ENCODE measurements at places on chromosomes 5 and 9.

DNA sequence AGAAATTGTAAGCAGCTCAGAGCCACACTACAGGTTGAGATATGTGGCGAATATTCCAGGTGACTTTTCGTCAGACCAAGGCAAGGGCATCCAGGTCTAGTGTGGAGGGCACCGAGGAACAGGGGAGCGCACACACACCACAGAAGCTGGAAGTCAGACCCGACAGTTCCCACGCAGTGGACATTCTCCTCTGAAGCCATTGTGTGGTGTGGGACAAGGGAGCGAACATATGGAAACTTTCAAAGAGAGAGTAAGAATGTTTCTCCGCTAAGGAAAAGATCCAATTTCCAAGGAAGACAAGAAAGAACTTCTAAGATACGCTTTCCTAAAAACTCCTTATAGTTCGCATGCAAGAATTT lies 141.4 kb upstream of the OTULINL start:
- no peak for DNase-seq

GRCh38 chr5:144308906-144309670 lies 138.4 kb downstream of the KCTD16 start:
- no peak for DNase-seq

GRCh38 chr9:4491626-4491975 lies 1.3 kb downstream of the SLC1A1 start:
- DNase-seq, result no peak

DNA sequence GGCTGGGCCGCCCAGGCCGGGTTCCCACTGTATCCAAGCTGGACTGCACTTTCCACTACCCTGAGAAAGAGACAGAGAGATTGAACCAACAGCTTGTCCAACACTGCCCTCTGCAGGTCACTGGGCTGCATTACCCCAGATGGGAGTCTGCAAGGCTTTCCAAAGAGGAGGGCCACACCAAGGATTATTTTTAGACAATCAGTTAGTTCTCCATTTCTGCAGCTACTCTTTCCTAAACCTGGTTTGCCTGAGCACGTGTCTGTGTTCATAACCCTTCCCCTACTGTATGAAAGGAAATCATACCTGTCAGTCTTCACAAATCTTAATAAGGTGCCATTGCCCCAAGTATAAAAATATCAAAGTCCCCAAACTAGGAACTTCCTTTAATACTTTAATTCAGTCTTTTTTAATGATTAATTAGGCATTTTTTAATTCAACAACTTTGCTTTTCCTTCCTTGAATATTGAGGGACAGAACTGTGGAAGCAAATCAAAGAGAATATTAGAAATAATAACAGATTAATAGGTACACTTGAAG lies 13.4 kb upstream of the FGF1 start:
- DNase-seq, result no peak

DNA sequence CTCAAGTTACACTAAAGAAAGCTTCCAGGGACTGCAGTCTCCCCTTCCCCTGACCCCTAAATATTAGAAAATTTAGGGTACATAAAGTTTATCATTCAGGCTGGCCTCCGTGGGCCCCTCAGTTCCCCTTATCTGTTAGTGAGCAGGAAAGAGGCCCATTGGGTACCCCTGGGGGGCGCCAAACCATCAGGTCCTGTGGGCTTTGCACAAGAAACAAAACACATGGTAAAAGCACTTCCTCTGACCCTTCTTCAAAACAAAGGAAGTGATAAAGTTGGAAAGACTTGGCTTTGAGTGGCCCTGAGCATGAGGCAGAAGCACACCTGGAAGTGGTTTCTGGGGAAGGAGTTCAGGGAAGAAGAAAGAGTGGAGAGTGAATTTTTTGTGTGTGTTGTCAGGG lies 213.0 kb downstream of the SMARCA2 start:
- no peak for DNase-seq

DNA sequence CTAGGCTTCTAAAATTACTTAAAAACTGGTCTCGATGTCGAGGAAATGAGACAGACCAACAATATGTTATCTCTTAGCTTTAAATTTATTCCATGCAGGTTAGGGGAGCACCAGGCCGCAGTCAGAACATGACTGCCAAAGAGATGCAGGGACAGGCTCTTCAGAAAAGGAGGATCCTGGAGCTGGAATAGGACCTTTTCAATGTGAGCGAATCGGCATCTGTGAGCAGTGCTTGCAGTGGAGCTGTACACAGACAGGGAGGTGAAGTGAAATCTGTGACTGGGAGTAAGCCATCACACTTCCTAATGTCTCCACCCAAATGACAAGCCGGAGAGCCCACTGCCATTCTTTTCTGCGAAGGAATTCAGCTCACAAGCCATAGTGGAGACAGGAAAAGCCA lies 78.2 kb downstream of the EFNA5 start:
- no peak for DNase-seq

DNA sequence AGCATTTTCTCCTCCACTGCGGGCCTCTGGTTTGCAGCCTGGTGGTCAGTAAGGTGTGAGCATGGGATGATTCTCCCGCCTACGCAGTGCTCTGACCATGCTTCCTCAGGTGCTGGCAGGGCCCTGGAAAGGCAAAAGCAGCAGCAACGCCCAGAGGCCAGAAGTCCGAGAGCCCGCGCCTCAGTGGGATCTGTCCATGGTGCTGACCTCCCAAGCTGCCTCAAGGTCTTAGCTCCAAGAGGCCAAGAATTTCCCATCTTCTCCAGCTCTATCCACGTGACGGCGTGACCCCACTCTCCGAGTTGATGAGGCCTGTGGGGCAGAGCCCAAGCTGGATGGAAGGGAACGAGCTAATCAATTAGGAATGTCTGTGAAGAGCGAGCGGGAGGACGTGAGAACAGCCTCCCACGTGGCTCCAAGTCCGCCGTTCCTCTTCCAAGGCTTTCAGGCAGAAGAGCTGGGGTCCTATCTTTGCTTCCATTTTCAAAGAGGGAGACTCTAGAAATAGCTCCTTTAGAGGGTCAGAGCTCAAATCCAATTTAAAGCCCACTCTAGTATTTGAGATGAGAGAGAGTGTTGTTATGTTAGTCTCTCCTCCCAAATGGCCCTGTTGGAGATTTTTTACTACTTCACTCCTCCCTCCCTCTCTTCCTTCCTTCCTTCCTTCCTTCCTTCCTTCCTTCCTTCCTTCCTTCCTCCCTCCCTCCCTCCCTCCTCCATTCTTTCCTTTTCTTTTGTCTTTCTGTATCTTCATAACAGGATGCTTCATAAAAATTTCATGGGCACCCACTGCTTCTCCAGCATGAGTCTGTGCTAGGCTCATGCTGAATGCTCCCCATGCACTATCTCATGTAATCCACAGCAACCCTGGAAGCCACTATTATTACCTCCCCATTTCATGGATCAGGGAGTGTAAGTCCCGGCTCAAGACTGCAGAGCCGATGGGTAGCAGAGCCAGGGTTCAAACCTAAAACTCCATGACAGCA lies 69.3 kb downstream of the OLFM1 start:
- DNase-seq, result no peak

DNA sequence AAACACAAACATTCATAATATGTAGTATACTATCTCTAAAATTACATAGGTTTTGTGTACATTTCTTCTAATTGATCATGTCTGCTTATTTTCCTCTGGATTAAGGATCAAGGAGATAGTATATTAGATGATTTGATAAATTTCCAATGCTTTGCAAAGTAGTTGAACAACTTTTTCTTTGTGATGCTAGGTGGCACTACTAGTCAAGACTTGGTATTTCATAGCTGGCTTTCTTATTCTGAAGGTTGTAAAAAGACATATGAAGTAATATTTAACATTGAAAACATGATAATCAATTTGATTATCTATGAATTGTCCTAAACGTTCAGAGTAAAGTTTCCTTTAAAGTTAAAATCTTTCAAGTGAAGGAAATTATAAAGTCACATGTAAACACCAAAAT lies 106.1 kb upstream of the FGF10 start:
- DNase-seq, result no peak

- no peak for DNase-seq
Measured at GRCh38 chr9:110655754-110656641, 12.6 kb upstream of the MUSK start.

DNA sequence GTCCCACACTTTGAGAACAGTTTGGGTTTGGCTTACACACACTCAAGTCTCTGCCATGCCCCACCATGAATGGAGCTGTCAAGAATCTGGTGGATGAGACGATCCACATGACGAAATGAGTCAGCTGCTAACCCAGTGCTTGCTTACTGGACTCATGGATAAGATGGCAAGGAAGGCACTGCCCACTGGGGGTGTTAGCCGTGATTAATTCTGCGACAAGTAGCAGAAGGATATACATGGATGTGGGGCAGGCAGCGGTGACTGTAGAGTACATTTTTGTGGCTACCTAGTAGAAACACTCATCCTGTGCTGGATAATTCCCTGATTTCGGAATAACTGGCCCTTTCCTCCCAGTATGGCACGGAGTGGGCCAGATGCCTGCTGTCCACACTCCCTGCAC lies 77.5 kb downstream of the SPATA31C2 start:
- no peak for DNase-seq

DNA sequence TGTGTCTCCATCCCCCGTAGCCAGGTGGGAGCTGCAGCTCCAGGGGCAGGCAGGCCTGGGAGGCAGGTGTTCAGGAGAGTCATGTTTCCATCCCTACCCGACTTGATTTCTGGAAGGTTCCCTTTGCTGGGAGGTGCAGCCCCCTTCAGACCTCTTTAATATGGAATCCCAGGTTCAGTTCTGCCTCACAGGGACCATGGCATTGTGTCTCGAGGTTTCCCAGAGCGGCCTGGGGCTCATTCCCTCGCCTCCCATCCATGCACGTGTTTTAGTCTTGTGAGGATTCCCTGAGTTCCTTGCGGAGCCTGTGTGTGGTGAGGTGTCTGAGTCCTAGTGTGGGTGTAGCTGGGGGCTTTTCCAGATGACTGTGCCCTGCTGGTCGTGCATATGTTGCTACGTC lies 16.5 kb upstream of the AHRR start:
- DNase-seq, result no peak

DNA sequence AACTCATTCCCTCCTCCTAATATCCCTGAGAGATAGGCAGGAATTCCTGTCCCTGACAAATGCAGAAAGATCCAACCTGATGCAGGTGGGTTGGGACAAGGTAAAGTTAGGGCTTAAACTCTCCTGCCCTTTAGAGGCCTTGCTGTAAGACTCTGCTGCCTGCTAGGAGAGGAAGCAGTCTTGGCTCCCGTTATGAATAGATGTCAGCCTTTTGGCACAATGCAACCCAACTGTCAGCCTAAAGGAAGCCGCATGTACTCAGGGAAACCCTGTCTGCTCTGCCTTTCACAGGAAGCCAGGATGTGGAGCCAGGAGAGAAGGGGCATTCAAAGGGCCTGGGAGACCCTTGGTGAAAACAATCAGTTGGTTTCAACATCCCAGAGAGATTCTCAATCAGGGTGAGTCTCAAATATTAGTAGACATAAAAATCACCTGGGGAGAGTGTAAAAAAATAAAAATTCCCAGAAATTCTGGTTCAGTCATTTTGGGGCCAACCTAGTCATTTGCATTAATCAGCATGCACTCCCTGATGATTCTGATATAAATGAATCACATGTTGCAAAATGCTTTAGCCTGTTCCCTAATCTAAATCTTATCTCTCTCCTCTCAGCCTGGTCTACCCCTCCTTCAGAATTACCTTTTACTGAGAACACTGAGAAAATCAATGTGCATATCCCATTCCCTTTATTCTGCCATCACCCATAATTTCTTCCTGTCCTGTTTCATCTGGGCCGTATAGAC lies 136.2 kb upstream of the TRIM32 start:
- no peak for DNase-seq

GRCh38 chr5:8930021-8930420 lies 615.9 kb downstream of the SEMA5A start:
- no peak for DNase-seq

GRCh38 chr5:134568761-134569695 lies 43.6 kb downstream of the JADE2 start:
- DNase-seq, result no peak

GRCh38 chr5:67639976-67640375 lies 443.4 kb upstream of the CD180 start:
- no peak for DNase-seq

GRCh38 chr9:136857166-136857565 lies 5.0 kb downstream of the MAMDC4 start:
- no peak for DNase-seq

DNA sequence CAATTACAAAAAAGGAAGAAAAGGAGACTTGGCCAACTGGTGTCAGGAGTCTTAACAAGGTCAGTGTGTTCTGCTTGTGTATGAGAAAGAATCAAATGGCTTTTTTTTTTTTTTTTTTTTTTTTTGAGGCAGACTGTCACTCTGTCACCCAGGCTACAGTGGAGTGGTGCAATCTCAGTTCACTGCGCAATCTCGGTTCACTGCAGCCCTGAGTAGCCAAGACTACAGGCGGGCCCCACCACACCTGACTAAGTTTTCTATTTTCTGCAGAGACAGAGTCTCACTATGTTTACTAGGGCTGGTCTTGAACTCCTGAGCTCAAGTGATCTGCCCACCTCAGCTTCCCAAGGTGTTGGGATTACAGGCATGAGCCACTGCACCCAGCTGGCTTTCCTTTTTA lies 3.1 kb upstream of the IL7R start:
- no peak for DNase-seq

DNA sequence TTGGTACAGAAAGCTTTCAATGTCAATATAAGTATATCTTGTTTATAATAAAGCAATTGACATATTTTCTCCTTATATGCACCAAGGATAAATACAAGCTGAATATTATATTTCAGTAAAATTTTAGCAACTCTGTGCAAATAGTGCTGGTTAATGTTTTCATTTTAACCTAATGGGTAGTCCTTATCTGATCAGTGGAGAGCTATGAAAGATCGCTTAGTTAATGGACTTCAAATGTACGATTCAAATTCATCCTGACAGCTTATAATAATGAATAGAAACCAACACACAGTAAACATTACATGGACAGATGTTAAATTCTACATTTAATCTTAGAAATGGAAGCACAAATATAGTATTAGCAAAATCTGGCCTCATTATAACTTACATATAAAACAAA lies 1495.2 kb upstream of the C9orf72 start:
- DNase-seq, result no peak

- no peak for DNase-seq
Measured at GRCh38 chr5:1937590-1937989, 54.9 kb upstream of the IRX4 start.

DNA sequence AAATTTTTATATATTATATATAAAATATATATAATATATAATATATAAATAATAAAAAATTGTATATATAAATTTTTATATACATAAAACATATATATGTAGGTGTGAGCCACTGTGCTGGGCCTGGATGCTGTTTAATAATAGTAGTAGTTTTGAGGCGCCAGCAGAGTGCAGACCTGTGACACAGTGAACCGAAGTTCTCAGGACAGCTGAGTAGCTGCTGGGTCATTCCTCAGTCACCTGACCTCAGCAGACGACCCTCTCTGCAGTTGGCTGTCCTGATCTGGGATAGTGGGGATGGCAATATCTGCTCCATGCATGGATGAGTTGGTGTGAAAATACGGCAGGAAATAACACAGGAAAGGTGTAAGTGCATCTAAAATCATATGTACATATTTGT lies 3.3 kb upstream of the SNX18 start:
- no peak for DNase-seq

Data from kidney epithelial cell (primary cell).